Stimulated activated CD8-positive, alpha-beta memory T cell treated with anti-CD3 and anti-CD28 coated beads, Interleukin-7, amount 100 ng/mL, for 1 hour (primary cell): ENCODE measurements at places on chromosomes 4 and X.

GRCh38 chr4:79141530-79141929 is 184.3 kb downstream of the NAA11 start:
- no peak for DNase-seq

DNA sequence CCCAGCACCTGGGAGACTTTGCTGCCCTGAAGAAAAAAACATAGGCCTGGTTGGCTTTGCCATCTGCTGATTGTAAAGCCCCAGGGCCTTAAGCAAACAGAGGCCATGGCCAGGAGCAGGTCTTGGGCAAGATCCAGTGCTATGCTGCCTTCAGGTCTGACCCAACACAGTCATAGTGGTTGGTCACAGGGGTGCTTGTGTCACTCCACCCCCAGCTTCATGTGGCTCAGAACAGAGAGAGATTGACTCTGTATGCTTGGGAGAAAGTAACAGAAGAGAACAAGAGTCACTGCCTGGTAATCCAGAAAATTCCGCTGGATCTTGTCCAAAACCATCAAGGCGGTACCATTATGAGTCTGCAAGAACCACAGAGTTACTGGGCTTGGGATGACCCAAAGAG is 24.4 kb upstream of the SMARCA5 start:
- DNase-seq, result no peak

DNA sequence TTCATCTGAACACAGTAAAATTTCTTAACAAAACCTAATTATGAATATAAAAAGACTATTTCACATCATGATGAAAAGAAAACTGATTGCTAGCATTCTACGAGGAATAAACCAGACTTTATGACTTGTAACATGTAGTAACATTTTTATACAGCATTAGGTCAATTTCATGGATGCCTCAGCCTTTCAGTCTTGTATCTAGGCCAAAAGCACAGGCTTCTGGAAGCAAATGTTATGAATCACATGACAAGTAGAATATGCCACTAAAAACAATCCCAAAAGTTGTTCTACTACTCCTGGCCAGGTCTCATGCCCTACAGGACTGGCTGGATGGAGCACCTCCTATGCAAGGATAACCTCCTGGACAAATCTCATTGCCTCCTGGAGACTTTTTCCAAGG is 101.2 kb downstream of the ARHGAP6 start:
- DNase-seq, result no peak

GRCh38 chrX:47250017-47250347 is 17.2 kb downstream of the USP11 start:
- DNase-seq, result no peak

DNA sequence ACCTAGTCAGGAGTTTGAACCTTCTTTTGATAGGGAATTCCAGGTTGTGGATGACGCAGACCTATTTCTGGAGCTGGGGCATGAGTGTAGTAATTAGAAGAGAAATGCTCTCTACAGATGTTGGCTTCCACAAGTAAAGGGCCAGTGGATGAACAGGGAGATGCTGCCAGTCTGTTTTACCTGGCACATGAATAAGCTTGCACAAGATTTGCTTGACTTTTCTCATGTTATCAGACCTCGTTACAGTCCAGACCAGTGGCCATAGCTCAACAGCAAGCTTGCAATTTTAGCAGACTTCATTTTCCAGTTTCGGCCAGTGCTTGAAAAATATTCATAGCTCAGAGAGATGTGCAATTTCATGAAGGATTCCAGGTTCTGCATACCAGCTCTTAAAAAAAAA is 26.9 kb upstream of the SPANXB1 start:
- no peak for DNase-seq

- no peak for DNase-seq
These were observed 51.2 kb downstream of the TMPRSS11E start for GRCh38 chr4:68498413-68499007.

DNA sequence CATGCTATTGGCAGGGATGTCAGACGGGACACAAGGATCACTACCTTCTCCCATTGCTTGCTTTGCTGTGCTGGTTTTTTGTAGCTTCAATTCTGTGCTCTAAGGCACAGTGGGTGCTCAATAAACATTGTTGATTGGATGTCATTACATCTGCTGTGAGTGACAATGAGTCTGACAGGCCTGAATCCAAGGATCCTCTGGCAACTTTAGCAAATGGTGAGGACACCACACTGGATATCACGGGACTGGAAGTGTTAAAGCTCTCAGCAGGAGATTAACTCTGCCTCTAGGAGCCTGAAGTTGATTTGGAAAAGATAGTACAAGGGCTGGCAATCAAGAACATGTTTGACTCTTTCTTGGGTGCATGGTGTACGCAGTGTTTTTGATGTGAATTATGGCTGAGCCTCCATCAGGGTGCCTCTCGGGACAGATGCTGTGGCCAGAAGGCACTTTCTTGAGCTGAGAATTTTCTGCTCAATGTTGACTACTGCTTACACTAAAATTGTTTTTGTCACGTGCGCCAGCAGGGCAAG is 217.9 kb downstream of the ARAP2 start:
- DNase-seq, result no peak

DNA sequence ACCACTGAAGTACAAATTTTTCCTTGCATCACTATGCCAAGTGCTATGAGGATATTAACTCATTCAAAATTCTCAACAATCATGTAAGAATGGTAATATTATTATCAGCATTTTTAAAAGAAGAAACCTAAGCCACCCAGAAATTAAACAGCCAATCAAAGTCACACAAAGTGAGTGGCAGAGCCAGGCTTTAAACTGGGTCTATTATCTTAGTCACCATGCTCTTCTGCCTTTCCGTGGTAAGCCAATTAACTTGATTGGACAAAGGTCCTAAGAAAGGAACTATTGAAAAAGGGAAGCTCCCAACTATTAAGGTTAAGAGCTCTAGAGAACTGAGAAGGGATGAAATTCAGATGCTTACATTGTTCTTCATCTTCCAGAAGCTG is 111.5 kb downstream of the ASB9 start:
- DNase-seq, result no peak

DNA sequence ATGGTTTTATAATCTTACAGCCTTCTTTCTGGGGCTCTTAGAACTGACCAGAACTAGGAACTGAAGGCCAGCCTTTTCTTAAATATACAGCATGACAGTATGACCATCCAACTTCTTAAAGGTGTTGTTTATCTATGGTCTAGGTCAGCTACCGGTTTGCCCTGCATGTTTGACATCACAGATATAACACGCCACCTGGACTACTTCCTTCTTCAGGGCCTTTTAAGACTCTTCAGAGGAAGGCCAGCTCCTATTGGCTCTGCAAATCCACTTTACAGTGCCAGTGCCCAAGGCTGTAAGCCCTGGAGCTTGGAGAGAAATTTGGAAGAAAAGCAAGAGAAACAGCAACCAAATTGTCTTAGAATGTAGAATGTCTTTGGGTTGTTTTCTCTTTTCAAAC is 185.5 kb downstream of the MGST2 start:
- no peak for DNase-seq
